ENCODE measurements at places on chromosomes 1 and 21. TPM values are rescaled to one million over a fixed set of nuclear protein-coding genes. Genes with fewer than 3 reads are reported as not detected.

OR2G6 gene
- total RNA-seq = not detected

SLAMF9 gene
- not detected for total RNA-seq

- no peak for DNase-seq
Measured at GRCh38 chr1:221913351-221913892, 171.5 kb upstream of the DUSP10 start.

HIVEP3 gene
- 13.9 TPM for total RNA-seq

SLC2A5 gene
- 0.85 TPM for total RNA-seq

CCDC30 gene
- total RNA-seq = 2.9 TPM

KRTAP11-1 gene
- not detected for total RNA-seq

GRCh38 chr1:59410457-59410856 lies 113.6 kb downstream of the FGGY start:
- DNase-seq = no peak

LCE1F gene
- total RNA-seq = not detected

GRCh38 chr1:113930499-113931161 lies 1.5 kb downstream of the HIPK1 start:
- peak; percentile 68 for DNase-seq

DNA sequence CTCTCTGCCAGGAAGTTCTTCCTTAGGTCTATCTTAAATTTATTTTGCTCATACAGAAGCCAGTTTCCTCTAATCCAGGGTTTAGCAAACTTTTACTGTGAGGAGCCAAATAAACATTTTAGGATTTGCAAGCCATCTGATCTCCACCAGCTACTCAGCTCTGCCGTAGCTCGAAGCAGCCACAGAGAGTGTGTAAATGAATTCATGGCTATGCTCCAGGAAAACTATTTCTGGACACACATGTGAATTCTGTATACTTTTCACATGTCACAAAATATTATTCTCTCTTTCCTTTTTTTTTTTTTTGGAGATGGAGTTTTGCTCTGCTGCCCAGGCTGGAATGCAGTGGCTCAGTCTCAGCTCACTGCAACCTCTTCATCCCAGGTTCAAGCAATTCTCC lies 13.4 kb upstream of the AGTRAP start:
- no peak for DNase-seq

DNA sequence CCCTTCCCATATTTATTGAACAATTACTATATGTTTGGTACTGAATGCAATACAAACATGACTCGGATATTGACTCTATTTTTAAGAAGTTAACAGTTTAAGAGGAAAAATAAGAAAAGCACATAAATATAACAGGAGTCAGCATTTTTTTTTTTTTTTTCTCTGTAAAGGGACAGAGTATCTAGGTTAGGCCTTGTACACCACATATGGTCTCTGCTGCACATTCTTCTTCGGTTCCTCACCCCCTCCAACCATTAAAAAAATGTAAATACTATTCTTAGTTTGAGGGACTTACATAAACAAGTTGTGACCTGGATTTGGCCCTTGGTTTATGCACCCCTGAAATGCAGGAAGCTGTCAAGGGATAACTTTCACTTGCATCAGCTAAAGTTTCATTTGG lies 40.4 kb downstream of the PHC2 start:
- DNase-seq = no peak

DNA sequence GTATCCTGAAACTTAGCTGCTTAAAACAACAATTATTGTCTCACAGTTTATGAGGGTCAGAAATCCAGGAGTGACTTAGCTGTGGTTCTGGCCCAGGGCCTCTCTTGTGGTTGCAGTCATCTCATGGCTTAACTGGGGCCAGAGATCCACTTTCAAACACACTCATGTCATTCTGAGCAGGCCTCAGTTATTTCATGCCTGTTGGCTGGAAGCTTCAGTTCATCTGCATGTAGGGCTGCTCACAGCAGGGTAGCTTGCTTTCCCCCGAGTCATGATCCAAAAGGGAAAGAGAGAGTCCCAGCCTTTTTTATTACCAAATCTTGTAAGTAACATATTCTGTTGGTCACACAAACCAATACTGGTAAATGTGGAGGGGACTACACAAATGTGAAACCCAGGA lies 96.6 kb upstream of the B3GALT2 start:
- DNase-seq = no peak

PTPN14 gene
- not detected for total RNA-seq

C8A gene
- total RNA-seq = not detected

- no peak for DNase-seq
Measured at GRCh38 chr1:173903827-173904531, 13.1 kb downstream of the SERPINC1 start.

DNA sequence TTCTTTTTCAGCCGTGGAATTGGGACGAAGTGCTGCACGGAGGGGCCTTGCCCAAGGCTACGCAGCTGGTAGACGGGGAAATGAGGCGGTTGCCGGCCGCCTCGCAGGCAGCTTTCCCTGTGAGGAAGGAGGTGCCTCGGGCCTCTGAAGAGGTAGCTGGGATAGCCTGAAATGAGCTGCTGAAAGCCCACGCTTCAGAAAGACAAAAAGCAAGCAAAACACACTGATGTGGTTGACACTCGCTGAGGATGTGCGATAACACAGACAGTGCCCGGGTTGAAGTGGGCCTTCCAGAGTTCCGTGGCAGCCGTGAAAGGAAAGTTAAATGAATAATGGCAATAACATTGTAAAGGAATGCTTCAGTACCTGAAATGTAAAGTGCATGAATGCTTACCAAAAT lies 47.2 kb downstream of the S1PR1 start:
- DNase-seq = no peak
